Stimulated activated CD8-positive, alpha-beta memory T cell treated with anti-CD3 and anti-CD28 coated beads, Interleukin-4, amount 100 ng/mL, for 1 hour (primary cell): ENCODE measurements at places on chromosomes 3 and 15.

GRCh38 chr15:97728791-97729190 lies 231.7 kb upstream of the ARRDC4 start:
- no peak for DNase-seq

- DNase-seq: no peak
Observed at GRCh38 chr3:107633327-107634098, 110.8 kb downstream of the BBX start.

GRCh38 chr3:29004885-29005599 lies 275.8 kb upstream of the RBMS3 start:
- DNase-seq: no peak

DNA sequence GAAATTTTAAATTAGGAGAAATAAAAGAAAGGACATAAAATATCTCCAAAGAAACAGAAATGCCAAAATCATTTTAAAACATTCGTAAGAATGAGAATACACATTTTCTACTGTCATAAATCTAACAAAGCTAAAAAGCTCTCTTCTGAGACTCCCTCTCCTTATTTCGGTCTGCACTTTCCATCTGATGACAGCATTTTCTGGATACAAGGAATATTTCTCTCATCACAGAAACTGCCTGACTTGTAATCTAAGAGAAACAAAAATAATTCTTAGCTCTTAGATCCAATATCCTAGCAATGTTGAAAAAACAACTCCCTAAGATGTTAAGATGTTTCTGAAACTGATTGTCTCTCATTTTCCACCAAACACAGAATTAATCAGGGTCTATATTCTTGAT lies 93.5 kb downstream of the PEAK1 start:
- no peak for DNase-seq

DNA sequence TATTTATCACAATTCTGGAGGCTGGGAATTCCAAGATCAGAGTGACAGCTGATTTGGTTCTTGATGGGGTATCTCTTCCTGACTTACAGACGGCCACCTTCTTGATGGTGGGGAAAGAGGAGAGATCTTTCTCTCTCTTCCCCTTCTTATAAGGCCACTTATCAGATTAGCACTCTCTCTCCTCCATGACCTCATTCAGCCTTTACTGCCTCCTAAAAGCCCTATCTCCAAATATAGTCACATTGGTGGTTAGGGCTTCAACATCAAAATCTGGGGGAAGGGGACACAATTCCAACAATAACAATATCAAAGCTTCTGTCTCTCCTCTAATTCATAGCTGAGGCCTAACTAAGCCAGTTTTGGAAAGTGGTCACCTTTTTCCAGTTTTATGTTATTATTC lies 91.7 kb upstream of the MBNL1 start:
- no peak for DNase-seq

GRCh38 chr3:32240159-32240545 lies 1.7 kb downstream of the CMTM8 start:
- no peak for DNase-seq

DNA sequence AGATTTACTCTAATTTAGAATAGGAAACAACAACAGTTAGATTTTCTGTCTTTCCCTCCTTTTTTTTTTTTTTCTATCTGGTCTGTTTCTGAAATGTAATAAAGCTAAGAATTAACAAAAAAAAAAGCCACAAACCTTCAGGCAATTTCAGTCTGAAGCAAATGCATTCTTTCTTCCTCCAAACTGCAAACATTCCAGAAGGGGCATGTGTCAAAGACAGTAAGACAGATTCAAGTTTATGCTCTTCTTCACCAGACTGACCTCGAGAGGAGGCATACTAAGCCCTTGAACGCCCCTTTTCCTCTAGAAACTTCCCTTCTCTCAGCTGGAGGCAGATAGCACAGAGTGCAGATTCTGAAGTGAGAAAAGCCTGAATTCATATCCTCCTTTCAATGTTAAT lies 654.6 kb upstream of the LMCD1 start:
- DNase-seq: no peak

DNA sequence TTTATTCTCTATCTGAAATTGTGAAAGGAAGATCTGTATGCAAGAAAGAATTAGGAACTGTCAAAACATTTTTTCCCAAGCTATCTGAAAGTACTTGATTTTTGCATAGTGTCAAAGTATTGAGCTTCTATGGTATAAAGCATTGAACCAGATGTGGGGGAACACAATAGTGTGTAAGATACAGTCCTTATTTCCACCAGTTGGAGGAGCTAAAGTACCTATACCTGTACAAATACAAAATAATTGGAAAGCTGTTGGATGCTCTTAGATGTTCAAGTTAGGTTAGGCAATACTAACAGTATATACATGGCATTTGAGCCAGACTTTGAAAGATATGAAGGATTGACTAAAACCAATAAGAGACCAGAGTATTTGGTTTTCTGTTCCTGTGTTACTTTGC lies 148.4 kb downstream of the B3GALNT1 start:
- DNase-seq: no peak

GRCh38 chr15:80761754-80762153 lies 17.4 kb upstream of the CEMIP start:
- no peak for DNase-seq

GRCh38 chr3:142929890-142930289 lies 33.6 kb downstream of the PAQR9 start:
- DNase-seq: no peak

DNA sequence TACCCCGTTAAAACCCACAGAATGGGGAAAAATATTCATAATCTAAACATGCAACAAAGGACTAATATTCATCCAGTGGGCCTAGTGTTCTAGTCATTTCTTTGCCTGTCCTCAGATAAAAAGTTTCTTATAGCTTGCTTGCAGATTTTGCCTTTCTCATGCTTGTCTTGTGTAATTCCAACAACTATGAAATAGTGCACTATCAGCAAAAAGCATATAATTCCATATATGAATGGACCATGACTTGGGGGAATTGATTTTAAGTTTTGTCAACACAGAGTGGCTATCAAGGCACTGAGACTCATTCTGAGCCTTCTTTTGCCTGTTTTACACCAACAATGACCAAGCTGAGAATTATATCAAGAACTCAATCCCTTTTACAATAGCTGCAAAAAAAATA lies 278.6 kb upstream of the GPR149 start:
- no peak for DNase-seq

DNA sequence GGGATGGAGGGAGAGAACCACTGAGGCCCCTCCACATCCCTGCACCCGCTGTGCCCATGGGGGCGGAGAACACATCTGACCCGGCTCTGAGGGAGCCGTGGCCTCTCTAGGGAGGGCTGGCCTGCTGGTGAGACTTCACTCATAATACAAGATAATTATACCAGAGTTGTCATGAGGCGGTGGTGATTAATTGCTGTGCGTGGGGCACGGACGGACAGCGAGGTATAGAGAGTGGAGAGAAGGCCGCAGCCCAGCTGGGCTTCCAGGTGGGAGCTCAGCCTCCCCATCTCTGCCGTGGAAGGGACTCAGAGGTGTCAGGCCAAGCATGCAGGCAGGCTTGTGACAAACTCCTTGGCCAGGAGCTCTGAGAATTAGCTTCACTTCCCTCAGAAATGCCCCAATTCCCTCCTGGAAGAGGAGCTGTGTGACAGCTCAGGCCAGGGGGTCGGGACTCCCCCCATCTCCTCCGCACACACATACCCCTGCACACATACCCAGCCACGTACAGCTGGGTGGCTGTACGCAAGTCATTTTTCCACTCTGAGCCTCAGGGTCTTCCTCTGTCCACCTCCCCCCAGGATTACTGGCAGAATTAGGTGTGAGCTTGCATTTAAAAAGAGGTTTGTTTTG lies 6.0 kb upstream of the GATA2 start:
- DNase-seq: no peak

GRCh38 chr3:98564282-98565005 lies 29.0 kb downstream of the CPOX start:
- no peak for DNase-seq

DNA sequence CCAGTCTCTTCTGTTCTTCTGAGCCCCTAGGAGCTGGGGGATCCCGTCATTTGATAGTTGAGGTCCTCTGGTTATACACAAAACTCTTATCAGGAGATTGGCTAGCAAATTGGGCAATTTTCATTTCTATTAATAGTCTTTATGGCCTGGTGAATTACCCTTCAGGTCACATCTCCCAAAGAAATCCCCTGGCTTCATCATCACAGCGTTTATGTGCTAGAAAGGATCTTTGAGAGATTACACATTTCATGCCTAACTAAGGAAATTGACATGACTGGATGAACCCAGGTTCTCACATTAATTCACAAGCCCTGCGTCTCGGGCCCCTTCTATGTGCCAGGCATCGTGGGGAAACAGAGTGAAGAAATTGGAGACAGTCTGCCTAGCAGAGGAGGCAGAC lies 227.4 kb upstream of the PROK2 start:
- no peak for DNase-seq

DNA sequence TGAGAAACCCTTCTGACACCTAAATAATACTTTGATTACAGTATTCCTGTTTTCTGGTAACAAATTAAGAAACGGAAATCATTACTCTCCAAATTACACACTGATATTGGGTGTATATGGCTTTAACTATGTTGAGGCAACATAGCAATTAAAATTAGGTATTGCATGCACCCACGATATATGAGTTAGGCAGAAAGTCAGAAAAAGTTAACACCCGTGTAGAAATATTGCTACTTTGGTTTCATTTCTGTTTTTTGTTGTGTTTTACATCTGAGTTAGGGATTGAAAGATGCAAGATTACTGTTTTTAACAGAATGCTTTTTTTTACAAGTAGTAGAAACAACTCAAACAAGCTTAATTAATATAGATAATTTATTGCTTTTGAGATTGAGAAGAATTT lies 327.8 kb downstream of the GBE1 start:
- no peak for DNase-seq

GRCh38 chr3:31043184-31043819 lies 148.8 kb upstream of the GADL1 start:
- no peak for DNase-seq

GRCh38 chr3:23712656-23713559 lies 92.8 kb upstream of the UBE2E1 start:
- no peak for DNase-seq

DNA sequence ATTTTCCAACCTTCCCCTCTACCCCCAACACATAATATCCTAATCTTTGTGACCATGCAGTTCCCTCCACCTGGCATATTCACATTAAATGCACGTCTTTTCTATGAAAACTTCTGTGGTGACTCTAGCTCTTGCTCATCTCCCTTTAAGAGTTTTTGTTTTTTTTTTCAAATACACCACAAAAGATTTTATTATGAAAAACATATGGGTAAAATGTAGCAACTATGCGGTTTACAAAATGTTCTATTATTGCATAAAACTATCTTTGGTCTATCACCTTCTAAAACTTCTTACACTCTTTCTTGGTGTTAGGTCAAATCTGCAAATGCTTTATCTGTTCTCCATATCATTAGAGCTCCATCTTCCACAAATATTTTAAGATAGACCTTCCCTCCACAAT lies 38.6 kb upstream of the ADGRG7 start:
- DNase-seq: no peak

DNA sequence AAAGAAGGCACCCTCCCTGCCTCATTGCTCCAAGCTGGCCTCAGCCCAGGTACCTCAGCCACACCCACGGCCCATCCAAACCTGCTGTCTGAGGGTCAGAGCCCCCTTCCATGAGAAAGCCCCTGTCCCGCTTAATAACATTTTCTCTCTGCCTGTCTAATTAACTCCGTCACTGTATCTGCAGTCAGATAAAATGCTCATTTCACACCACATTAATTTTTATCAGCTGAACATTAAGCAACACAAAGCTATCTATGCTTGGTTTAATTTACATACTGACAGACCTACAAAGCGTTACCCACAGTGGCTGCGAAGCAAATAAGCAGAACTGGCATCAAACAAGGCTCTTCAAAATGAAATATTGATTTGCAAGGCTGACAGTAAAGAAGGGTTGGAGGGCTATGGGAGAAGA lies 309.8 kb upstream of the ICE2 start:
- DNase-seq: no peak

DNA sequence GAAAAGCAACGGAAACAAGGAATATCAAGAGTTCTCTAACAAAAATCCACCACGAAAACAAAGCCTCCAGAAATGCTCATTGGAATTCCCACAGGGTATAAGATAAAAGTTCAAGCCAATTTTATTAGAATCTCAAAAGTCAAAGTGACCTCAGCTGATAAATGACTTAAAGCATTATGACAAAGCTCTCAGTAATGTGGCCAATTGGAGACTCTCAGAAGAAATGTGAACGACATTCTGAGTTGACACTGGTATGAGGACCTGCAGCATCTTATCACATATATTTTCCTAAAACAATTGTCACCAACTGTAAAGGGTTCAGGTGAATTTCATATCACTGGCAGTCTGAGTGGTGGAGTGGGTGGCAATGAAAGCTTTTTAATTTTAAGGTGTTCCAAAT lies 199.1 kb downstream of the FOXP1 start:
- DNase-seq: no peak

DNA sequence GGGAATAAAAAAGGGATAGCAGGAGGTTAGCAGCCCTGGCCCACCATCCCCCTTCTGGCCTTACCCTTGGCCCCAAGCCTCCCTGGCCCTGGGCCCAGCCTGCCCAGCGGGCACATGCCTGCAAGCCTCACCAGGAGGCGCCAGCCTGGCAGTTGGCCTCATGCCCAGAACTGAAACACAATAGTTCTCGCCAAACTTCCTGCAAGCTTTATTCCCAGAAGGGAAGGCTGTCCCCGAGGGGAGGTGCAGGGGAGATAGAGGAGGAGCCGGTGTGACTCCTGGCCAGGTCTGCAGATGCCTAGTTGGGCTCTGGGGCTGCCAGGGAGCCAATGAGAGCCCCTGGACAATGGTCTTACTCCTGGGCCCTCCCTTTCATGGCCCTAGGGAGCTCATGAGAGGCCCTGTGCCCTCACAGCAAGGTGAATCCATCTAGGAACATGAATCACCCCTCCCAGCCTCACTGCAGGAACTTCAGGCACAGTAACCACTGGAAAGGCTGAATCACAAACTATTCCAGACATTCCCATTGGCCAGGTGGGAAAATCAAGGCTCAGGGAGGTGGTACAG lies 4.0 kb downstream of the CCDC33 start:
- no peak for DNase-seq

DNA sequence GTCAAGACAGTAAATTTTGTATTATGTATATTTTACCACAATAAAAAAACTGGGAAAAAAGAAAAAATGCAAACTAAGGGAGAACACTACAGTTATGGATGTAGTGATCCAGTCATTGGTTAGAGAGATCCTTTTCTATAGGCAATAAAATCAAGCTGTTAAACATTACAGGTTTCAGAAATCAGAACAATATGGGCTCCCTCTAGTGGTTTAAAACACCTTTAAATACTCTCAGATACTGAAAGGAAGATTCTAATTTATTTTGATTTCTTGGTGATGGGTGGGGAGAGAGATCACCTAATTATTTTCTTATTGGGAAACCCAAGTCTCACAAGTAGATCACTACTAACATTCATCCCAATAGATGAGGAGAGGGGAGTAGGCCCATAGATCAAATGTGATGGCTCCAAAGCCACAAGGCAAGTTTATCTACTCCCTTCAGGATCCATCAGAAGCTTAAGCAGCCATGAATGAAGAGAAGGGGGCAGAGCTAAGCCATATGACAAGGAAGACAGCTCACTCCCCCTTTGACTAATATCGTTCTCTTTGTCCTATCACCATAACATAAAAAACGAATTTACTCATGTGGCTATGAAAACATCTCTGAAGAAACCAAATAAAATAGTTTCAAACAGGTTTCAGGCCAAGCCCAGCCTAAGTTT lies 118.6 kb downstream of the ANO10 start:
- no peak for DNase-seq
